Astrocyte of the hippocampus (primary cell): ENCODE measurements at places on chromosomes 13 and 19.

DNA sequence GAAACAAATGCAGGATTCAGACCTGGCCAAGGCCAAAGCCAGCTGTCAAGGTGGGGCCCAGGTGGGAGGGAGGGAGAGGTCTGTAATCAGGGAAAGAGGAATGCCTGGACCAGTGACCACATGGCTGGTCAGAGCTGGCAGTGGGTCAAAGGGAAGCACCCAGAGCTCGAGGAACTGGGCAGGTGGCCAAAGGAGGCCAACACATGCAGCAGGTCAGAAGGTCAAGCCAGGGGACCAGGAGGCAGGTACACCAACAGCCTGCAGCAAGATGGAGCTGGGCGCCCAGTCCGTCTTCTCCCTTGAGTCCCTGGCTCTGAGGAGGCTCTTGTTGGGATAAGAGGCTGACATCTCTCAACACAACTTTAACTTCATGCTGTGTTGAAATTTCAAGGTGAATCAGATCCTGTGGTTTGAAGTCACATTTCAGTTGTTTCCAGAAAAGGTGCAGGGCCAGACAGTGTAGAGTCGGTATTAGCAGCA, 17.1 kb downstream of the GPATCH1 start:
- DNase-seq = no peak

- DNase-seq = no peak
These were observed 13.8 kb upstream of the COG6 start for GRCh38 chr13:39641645-39642044.

DNA sequence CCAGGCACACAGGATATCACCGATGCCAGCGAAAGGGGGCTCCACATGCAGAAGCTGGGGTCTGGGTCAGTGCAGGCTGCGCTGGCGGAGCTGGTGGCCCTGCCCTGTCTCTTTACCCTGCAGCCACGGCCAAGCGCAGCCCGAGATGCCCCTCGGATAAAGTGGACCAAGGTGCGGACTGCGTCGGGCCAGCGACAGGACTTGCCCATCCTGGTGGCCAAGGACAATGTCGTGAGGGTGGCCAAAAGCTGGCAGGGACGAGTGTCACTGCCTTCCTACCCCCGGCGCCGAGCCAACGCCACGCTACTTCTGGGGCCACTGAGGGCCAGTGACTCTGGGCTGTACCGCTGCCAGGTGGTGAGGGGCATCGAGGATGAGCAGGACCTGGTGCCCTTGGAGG, 7.2 kb downstream of the NCAN start:
- no peak for DNase-seq

- no peak for DNase-seq
These were observed 55.7 kb downstream of the TM9SF2 start for GRCh38 chr13:99556867-99557443.

DNA sequence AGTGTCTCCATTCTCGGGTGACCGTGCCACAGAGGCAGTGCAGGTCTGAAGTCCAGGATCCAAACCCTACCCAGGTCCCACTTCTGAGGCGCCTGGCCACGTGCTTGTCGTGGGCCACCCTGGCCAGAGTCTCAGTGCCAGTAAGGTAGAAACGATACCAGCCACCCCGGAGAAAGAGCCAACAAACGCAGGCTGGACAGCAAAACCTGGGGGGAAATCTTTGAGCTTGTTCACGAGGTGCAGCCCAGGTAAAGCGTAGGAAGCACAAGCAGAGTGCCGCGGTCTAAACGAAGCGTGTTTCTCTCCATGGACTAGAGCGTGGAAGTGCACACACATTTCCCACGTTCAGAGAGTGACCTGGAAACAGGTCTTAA, 95.6 kb downstream of the ATP11A start:
- no peak for DNase-seq

- DNase-seq = no peak
These were observed 23.7 kb downstream of the CLEC17A start for GRCh38 chr19:14606627-14607026.

- no peak for DNase-seq
These were observed 62.0 kb upstream of the PDCD5 start for GRCh38 chr19:32519023-32519422.

- no peak for DNase-seq
These were observed 19.6 kb upstream of the KBTBD7 start for GRCh38 chr13:41213919-41214318.

GRCh38 chr13:110012102-110012739, 225.8 kb upstream of the IRS2 start:
- DNase-seq = peak; percentile 96

DNA sequence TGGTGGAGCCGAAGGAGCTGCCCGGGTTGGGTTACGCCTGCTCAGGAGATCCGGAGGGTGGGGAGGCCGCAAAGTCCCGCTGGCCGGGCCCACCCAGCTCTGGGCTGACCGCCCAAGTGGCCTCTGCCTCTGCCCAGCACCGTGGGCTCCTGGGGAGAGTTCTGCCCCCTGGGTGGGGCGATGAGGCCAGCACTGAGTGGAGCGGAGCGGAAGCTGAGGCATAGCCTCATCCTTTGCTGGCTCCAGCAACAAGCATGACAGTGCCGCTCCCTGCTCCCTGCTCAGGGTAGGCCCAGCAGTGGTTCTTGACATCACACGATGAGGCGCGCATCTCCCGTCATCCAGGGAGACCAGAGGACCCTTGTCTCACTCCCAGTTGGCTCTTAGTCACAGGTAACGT, 22.5 kb downstream of the CCDC8 start:
- no peak for DNase-seq

GRCh38 chr19:17236811-17237543, 8.7 kb downstream of the NR2F6 start:
- no peak for DNase-seq

DNA sequence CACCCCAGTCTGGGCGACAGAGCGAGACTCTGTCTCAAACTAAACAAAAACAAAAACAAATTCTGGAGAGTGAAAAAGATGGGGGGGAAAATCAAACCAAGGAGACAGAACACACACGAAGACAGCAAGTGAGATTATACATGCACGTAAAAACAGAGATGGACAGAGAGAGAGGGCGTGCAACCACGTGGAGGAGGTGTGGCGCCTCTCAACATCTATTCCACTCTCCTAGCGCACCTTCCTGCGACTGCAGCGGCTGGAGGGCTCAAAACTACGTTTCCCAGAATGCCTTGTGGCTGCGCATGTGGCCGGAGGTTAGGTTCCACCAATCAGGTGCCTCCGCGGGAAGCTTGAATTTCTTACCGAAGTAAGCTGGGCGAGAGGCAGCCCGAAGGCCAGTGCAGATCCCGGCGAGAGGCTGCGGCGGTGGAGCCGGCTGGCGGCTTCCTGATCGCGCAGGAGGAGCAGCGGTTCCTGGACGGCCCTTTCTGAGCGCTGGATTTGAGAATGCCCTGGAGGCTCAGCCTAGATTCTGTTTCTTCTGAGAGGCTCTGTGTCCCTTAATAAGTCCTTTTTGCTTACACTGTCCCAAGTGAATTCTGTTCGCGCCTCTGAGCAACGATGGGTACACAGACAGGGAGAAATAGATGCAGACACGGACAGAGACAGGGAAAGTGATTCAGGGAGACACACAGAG, 13.1 kb upstream of the NANOS2 start:
- peak; percentile 93 for DNase-seq

GRCh38 chr19:57615346-57615745, 1.3 kb downstream of the ZNF134 start:
- no peak for DNase-seq

DNA sequence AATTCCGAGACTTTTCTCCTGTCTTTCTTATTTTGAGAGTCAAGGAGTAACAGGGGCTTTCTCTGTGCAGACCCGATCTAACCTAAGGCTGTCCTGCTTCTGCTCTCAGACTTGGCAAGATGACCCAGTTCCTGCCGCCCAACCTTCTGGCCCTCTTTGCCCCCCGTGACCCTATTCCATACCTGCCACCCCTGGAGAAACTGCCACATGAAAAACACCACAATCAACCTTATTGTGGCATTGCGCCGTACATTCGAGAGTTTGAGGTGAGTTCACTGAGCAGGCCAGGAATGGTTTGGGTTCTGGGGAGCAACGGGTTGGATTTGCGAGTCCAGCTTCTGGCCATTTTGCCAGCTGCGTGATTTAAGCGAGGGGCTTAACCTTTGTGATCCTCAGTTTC, 1.0 kb downstream of the SNRNP70 start:
- DNase-seq = no peak

- DNase-seq = no peak
These were observed 9.1 kb upstream of the SHISA7 start for GRCh38 chr19:55451965-55452748.

DNA sequence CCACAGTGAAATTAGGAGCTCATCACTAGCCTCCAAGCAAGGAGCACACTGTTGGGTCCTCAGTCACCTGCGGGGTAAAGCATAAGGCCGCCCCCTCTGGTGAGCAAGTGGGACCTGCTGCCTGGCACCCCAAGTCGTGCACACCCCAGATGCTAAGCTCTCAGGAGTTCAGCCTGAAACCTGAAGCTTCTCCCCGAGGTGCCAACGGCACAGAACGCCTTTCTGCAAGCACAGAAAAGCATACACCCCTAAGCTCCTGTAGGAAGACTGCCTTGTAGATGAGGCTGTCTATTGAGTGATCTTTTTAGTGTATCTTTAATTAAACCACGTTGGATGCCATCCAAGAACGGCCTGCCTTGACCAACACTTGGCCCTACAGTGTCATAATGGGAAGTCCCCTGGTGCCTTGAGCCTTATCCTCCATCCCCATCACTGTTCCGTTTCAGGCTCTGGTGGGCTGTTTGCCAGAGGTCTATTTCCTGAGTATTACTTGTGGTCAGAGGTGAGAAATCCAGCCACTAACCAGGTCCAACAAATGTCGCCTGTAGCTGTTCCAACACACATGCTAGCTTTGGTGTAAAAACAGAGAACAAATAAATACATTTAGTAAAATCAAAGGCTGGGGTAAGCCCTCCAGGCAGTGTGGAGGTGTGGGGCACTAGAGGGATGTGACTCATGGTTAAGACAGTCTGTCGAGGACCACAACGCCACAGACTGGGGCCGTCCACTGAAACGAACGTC, 44.8 kb downstream of the C13orf42 start:
- DNase-seq = peak; percentile 90

DNA sequence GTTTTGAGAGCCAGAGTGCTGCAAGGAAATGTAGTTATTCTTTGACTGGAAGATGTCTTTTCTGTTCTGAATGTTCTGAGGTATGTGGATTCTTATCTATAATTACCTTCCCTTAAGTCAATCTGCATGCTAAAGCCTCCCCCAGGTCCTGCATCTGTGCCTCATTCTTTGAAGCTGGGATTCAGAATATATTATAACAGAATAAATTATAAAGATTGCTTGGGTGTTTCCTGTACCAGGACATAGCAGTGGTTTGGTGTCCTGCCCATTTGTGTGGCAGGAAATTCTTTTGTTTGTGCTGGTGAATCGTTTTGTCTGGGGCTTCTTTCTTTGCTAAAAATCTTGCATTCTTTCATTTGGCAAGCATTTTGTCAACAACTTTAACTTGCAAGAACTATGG, 60.2 kb downstream of the ITGBL1 start:
- peak; percentile 80 for DNase-seq

GRCh38 chr13:28401303-28402056, 93.4 kb downstream of the FLT1 start:
- DNase-seq = peak; percentile 3

GRCh38 chr13:91313103-91313502, 34.4 kb upstream of the MIR17HG start:
- peak; percentile 29 for DNase-seq

- DNase-seq = no peak
These were observed 34.7 kb upstream of the SLITRK6 start for GRCh38 chr13:85833921-85834320.

- DNase-seq = no peak
These were observed 62.3 kb downstream of the ZNF627 start for GRCh38 chr19:11659612-11660011.

GRCh38 chr13:84834201-84834600, 951.9 kb upstream of the SLITRK1 start:
- no peak for DNase-seq

GRCh38 chr19:37348060-37348459, 22.8 kb upstream of the ZNF527 start:
- DNase-seq = no peak

- no peak for DNase-seq
These were observed 267.4 kb downstream of the ABCC4 start for GRCh38 chr13:95033890-95034289.

- no peak for DNase-seq
These were observed 84.1 kb upstream of the KLF12 start for GRCh38 chr13:74218291-74218690.

DNA sequence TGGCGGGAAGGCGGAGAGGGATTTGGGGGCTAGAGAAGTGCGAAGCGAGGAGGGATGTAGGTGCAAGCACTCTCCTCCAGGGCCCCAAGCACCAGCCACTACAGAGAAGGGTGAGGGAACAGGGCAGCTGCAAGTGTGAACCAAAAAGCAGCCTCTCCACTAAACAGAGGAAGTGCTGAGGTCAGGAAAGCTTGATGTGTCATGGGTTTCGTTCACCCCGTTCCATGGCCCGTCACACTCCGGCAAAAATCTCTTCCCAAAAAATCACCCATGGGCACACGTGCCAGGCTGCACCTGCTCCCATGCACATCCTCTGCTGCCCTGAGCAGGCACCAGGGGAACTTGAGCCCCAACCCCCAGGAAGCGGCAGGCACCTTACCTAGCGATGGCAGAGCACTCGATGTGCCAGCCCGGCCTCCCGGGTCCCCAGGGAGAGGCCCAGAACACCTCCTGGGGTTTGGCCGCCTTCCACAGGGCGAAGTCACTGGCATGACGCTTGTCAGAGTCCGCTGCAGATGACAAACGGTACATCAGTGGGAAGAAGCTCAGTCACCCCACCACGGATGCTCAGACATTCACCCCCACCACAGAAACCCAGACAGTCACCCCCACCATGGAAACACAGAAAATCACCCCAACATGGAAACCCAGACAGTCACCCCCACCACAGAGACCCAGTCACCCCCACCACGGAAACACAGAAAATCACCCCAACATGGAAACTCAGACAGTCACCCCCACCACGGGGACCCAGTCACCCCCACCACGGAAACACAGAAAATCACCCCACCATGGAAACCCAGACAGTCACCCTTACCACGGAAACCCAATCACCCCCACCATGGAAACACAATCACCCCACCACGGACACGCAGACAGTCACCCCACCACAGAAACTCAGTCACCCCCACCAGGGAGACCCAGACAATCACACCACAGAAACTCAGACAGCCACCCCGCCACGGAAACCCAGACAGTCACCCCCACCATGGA, 29.0 kb downstream of the CARS2 start:
- peak; percentile 12 for DNase-seq
